ENCODE measurements at places on chromosomes 5 and 9.

DNA sequence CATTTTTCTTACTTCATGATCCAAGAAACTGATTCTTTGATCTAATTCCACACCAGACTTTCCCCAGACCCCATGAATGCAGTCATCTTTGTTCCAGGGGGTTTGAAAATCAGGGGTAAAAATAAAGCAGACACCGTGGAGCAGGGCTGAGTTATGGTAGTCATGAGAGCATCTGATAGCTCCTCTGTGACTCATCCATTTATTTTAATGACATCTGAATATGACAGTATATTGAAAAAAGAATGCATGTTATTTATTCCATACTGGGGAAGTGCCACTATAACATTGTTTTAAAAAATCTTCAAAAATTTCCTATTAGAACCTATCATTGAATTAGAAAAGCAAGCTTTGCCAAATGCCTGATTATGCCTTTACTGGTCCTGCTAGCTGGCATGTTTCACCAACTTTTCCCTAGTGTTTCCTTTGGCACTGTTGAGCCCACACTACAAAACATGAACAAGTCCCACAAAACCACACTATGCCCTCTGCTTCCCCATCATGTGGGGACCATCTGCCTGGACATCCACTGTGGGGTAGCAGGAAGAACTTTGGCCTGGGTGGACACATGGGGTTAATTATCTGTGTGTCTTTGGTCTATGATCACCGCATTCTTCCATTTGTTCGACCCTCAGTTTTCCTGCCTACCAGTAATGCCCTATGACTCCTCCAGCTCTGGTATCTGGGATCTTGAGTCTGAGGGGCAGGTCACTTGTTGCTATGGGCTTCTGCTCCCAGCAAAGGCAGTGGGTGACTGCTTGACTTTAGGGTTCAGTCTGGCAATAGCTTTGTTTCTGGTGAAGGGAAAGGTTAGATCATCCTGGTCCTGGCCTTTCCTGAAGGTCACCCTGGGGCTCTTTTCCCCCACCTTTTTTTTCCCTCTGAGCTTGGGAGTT lies 82.7 kb upstream of the PANK3 start:
- no peak for DNase-seq

DNA sequence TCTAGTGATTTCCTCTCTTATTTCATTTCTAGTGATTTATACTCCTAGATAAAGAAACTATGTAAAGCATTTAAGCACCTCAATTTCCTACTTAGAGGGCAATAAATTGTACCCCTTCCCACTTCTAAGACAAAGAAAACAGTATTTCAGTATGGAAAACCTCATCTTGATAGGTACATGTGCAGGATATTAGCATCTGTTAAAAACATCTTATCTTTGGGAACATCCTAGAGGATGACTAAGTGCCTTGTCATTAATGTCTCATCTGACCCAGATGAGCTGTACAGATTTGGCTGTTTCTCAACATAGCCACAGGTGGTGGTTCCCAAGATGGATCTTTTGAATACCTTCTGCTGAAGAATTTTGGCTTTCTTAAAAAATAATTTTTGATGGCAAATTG lies 5.7 kb downstream of the MEGF10 start:
- DNase-seq: no peak

GRCh38 chr9:116189683-116190082 lies 36.1 kb downstream of the PAPPA start:
- DNase-seq: no peak

- no peak for DNase-seq
Observed at GRCh38 chr5:111681414-111682120, 75.4 kb downstream of the NREP start.

GRCh38 chr5:67166460-67167285 lies 29.9 kb downstream of the CD180 start:
- DNase-seq: no peak

DNA sequence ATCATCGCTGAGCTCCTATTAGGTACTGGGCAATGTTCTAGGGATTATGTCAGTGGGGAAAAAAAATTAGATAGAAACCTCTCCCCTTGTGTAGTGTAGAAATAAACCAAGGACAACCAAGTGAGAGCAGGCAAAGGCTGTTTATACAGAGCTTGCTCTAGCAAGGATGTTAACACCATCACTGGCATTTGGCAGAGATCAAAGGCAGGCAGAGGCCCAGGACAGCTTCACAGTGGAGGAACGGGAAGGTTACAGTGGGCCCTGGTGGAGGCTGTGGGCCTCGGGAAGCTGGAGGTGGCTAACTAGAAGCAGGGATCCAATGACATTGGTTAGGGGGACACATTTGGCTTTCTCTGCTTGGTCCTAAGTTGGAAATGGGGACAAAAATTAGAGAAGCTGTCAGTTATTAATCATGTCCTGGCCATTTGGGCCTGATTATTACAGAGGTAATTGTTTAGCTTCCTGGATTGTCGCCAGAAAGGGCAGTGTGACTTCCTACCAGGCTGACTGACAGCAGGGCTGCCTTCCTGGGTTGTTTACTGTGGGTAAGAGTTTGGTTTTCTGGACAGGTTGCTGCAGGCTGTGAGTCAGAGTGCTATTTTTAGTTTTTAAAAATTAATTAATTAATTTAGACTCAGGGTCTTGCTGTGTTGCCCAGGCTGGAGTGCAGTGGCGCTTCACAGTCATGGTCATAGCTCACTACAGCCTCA lies 259.3 kb downstream of the ROR2 start:
- DNase-seq: no peak

DNA sequence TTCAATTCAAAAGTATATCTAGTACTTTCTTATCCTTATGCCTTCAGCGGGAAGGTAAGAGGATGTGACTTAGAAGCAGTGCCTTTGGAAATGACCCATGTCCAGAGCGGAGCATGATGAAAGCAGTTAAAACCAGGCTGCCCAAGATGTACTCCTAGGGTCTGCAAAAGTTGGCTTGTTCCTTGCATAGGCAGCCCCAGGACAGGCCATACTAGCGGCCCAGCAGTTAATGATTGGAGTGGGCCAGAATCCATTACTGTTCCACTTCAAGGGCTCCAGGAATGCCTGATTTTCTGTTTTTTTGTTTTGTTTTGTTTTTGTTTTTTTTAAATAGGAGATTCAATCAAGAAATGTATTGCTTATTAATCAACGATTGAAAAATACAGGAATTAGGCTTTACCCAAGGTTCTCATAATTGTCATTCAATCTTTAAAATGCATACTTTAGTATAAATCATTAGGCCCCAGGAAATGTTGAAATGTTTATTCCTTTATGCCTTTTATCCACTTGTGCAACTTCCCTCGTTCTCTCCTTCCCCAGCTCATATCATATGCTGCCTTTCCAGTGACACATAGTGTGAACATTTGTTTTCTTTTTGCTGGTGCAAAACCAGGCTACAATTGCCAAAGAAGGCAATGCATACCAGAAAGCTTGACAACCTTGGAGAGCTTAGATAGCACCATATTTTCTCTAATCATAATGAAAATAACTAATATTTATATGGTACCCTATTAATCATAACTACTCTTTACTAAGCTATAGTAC lies 190.8 kb downstream of the ARHGEF28 start:
- no peak for DNase-seq

Data from eye (tissue), 1 donor.